ENCODE measurements at places on chromosomes 11 and 22. TPM values are rescaled to one million over a fixed set of nuclear protein-coding genes. Genes with fewer than 3 reads are reported as not detected.

- no peak for DNase-seq
These were observed 10.5 kb downstream of the EMID1 start for GRCh38 chr22:29216011-29216872.

- peak; percentile 65 for DNase-seq
These were observed 55.6 kb downstream of the P4HA3 start for GRCh38 chr11:74255741-74256375.

DNA sequence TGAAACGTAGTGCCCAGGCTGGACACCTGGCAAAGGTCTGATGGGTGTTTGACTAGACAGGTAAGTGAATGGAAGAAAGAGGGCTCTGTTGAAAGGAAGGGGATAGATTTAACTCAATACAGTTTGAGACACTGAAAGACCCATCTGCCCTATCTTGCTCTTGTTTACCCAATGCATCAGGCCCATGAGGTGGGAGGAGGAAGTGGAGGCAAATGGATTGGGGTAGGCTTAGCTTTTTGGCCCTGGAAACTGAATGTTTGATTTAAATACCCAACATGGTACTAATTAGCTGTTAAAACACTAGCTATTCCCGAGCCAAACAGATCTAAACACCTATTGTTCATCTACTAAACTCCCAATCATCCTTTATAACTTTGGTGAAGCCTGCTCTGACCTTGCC, 3.5 kb upstream of the UVRAG start:
- DNase-seq = no peak

- no peak for DNase-seq
These were observed 68.0 kb upstream of the YWHAH start for GRCh38 chr22:31876156-31876920.

GRCh38 chr11:75966537-75967287, 151.7 kb downstream of the UVRAG start:
- no peak for DNase-seq

GRCh38 chr22:41074941-41075710, 17.3 kb upstream of the EP300 start:
- DNase-seq = no peak

GRCh38 chr11:113655771-113656170, 50.3 kb downstream of the TMPRSS5 start:
- DNase-seq = no peak

GPR83 gene
- total RNA-seq = 0.10 TPM

SERPIND1 gene
- total RNA-seq = not detected

KRTAP5-9 gene
- not detected for total RNA-seq

C1QTNF4 gene
- total RNA-seq = not detected

GLB1L2 gene
- total RNA-seq = not detected

- DNase-seq = no peak
These were observed 722 bp upstream of the GUCY1A2 start for GRCh38 chr11:107018902-107019493.

SCGB1A1 gene
- not detected for total RNA-seq

DNA sequence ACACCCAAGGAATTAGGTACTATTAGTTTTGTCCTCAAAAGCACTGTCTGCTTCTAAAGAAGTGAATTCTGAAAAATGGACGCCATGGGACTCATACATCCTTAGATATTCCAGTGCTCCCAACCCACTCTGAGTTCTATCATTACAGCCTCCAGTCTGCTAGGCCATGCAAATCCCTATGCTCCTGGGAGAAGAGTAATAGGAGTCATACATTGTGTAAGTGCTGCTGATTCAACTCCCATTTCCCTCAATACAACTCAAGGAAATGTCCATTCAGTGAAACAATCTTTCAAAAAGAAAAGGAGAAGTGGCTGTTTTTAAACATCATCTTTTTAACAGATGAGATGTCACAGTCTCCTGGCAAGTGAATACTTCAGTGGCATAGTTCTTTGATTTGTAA, 590.2 kb upstream of the LRRC4C start:
- no peak for DNase-seq

GRCh38 chr22:18997925-18998315, 61.8 kb upstream of the PRODH start:
- no peak for DNase-seq

BTG4 gene
- total RNA-seq = not detected

PRR33 gene
- total RNA-seq = not detected

DNA sequence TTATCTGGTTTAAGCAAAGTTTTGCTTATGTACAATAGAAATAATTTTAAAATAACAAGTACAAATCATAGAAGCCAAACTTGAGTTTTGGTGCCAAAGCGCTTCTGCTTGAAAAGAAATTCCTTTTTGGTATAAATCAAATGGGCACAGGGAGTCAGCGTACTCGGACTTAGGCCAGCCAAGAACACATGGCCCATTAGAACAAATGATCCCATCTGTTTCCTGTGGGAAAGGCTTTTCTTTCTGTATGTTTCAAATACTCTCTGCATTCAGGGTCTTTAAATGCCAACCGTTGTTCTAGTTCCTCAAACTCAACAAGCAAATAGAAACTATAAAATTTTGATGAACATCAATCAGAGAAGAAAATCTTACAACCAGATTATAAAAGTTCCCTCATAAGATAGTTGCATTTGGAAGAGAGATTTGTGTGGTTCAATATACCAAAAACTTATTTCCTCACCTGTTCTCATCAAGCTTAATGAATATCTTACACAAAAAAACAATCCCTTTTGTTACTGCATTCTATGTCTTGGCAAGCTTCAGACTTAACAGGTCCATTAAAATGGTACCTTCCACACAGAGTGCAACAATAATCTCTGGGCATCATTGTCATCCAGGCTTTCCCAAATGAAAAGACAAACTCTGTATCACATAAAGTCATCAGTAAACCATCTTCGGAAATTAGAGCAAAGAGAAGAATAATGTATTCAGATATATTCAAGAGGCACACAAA, 739.8 kb upstream of the API5 start:
- DNase-seq = no peak

- DNase-seq = no peak
These were observed 133.0 kb downstream of the C11orf87 start for GRCh38 chr11:109554951-109555350.

DNA sequence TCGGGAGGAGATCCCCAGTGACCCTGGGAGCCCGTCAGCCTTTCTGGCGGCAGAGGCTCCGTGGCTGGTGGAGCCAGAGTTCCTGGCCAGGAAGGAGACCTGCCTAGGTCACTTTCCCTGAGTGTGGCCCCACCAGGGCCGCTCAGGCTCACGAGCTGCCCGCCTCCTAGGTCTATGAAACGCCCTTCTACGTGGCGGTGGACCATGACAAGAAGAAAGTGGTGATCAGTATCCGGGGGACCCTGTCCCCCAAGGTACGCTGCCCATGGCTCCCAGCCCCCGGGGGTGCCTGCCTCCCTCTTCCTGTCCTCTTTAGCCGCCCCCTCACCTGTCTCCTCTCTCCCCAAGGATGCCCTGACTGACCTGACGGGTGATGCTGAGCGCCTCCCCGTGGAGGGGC, 17.0 kb upstream of the MYRF start:
- no peak for DNase-seq

DNA sequence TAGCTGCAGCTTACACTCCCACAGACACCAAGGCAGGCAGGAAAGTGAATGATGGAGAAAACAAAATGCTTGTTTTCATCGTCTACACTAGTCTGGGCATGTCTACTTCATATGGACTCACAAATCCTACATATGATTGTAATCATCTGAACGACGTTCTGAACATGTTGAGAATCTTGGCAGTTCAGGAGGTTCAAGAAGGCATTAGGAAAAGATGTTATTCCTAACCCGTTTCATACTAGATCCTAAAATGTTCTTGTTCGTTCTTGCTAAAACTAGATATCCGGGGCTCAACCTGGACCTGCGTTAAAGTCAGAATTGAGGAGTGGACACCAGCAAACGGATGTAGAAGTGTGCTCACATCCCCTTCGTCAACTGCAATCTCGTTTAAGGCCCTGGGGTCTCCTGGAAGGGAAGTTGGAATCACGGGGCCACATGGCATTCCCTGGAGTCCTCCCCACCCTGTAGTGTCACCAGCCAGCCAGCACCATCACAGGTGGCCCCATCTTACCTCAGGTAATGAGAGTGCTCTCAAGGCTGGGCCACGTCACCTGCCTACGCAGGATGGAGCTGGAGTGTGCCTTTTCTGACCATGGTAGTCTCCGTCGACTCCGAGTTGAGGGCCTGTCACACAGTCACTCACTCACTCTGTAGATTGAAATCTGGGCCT, 37.3 kb downstream of the C11orf58 start:
- DNase-seq = no peak

- no peak for DNase-seq
These were observed 225.5 kb upstream of the POU2AF2 start for GRCh38 chr11:111019871-111020670.

GSC2 gene
- not detected for total RNA-seq

ZPR1 gene
- 67.5 TPM for total RNA-seq

RELT gene
- total RNA-seq = 24.7 TPM

MUC6 gene
- total RNA-seq = not detected

DNA sequence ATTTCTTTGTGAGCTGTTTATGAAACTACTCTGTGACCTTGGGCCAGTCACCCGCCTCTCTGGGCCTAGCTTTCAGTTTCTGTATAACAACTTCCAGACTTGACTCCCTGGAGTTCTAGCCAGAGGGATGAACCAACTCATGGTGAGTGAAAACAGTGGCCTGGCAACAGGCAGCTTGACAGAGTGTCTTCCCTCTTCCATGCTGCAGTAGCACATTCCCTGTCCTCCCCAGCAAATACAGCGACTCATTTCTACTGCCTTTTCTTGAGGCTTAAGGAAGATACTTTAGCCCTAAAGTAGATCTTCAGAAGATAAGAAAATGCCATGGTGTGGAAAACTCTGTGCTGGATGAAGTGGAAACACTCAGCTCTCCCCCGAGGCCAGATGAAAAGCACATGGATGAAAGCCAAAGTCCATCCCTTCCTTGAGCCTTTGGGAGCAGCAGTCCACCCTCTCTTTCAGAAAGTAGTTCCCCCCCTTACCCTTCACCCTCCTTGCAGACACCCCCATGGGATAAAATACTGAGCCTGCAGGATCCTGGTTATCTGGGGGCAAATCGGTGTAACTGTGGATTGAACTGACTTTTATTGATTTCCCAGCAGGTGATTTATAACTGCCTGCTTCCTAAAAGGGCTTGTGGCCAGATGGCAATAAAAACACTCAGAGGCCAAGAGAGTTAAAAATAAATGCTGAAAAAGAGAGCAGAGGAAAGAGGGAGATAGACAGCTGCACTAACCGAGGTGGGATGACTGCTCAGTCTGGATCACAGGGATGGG, 24.1 kb downstream of the IRAG1 start:
- no peak for DNase-seq

- no peak for DNase-seq
These were observed 432 bp downstream of the TNKS1BP1 start for GRCh38 chr11:57324154-57324885.

DNA sequence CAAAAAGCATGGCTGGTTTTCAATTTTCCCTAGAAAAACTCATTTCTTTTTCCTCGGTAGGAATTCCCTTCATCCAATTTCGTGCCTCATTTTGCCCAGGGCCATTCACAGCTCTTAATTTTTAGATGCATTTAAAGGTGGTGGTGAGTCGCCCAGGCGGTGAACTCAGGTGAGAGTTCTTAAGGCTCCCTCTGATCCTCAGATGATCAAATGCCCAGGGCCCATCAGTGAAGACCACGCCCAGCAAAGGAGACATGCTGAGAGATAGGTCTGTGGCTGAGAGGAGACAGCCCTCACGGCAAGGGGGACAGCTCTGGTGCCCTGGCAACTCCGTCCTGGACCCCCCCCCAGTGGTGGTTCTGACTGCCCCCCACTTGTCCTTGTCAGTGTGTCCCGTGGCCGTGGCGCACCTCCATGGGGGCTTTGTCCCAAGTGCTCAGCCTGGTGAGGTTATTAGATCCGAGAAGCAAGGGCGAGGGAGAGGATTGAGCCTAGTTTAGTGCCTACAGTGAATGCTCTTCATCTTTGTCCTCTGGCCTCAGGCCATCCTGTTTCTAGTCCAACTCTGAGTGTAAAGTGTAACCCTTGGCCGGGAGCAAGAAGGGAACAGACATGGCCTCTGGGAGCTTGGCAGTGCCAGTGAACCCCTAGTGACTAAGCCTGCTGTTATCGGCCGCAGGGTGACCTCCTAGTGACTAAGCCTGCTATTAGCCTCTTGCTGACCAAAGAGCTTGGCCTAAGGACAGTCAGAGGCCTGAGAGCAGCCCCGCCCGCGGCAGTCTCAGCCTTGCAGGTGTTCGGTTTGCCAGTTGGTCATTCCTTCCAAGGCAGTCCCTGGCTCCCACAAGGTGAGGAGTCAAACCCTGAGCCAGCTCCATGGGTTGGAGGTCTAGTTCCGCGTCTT, 83.5 kb downstream of the CTTN start:
- DNase-seq = no peak

- no peak for DNase-seq
These were observed 384.1 kb downstream of the NELL1 start for GRCh38 chr11:21053466-21053865.

P2RY2 gene
- total RNA-seq = not detected

CCDC89 gene
- 0.23 TPM for total RNA-seq

- DNase-seq = no peak
These were observed 12.3 kb downstream of the ARFGAP3 start for GRCh38 chr22:42844756-42845155.

- DNase-seq = no peak
These were observed 16.1 kb downstream of the RRAS2 start for GRCh38 chr11:14342906-14343305.

DNA sequence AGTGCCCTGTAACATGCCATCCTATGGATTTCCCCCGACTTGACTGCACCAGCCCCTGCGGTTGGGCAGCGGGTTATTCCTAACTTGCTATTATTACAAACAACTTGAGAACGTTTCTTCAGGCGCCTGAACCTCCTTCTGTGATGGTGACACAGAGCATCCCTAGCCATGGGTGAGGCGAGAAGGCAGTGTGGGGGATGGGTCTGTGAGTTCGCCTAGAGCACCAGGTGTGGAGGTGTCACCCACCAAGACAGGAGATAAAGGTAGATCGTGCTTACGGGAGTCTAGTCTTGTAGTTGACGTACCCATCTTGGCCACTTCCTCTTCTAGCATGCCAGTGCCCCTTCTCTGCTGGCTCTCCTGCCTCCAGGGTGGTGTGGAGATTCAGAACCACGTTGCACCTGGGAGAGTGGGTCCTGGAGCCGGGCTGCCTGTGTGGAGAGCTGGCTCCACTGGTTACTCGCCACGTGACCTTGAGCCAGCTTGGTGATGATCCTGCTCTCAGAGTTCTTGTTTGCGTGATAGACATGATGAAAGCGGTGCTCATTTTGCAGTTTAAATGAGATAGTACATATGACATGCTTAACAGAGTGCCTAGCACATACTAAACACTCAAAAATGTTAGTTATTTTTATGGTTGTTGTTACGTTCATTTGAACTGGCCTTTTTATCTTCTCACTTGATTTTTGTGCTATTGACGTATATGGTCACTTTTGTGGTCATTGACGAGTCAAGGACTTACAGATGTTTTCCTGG, 37.8 kb downstream of the TBC1D22A start:
- DNase-seq = no peak

RTN4RL2 gene
- 2.3 TPM for total RNA-seq

LYVE1 gene
- total RNA-seq = not detected

Data from OCI-LY7 (cell line).